ENCODE measurements at places on chromosomes 12 and 14.

GRCh38 chr12:39672976-39673375, 53.4 kb upstream of the ABCD2 start:
- H3K4me1 ChIP-seq: no peaks in the 10 kb centered on the region
- no peak for DNase-seq
- no peak overlapping the region for H3K4me3 ChIP-seq
- no peaks in the 10 kb centered on the region for H3K36me3 ChIP-seq
- no peaks in the 10 kb centered on the region for H3K27me3 ChIP-seq
- H3K27ac ChIP-seq: no peak overlapping the region

- no peaks in the 10 kb centered on the region for H3K27me3 ChIP-seq
- H3K36me3 ChIP-seq: peaks cover 1% of the 10 kb centered on the region
- no peak overlapping the region for H3K4me3 ChIP-seq
- H3K27ac ChIP-seq: no peak overlapping the region
Measured at GRCh38 chr12:8561011-8561410, 20.3 kb upstream of the CLEC4E start.

DNA sequence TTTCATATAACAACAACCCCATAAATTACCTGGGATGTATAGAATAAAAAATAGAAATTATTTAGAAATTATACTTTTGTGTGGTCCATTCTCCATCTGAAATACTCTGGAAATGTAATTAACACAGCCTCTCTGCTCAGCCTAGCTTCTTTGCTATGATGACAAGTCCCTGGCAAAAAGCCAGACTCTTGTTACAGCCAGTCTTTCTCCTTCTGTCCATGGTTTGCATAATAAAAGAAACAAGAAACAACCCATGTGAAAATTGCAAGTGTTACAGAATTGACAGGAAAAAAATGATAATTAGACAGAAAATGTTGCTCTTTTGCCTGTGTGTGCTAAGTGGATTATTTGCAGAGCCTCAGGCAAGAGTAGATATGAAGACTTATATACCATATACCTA, 61.3 kb downstream of the C12orf50 start:
- no peak overlapping the region for H3K27ac ChIP-seq
- no peaks in the 10 kb centered on the region for H3K4me1 ChIP-seq
- no peak overlapping the region for H3K4me3 ChIP-seq

DNA sequence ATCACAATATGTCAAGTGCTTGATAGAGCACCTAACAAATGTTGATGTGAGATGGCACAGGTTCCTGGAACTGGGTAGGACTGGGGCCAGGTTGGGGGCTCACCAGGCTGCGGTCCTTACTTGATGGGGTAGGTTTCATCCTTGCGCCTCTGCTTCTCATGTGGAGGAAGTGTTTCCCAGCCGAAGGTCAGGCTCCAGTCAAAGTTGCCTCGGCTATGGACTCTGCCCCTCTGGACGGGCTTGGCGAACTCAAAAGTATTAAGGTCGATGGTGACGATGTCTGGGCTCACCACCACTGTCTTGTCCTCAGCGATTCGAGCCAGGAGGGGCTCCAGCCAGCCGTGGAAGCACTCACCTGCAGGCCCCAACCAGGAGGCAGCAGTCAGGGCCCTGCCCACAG, 17.5 kb upstream of the CELA1 start:
- H3K4me1 ChIP-seq: peaks cover 19% of the 10 kb centered on the region
- H3K36me3 ChIP-seq: no peaks in the 10 kb centered on the region
- H3K4me3 ChIP-seq: no peak overlapping the region
- peak overlapping the region; percentile 22 for H3K27ac ChIP-seq

GRCh38 chr12:15846887-15847286, 35.3 kb upstream of the STRAP start:
- no peak overlapping the region for H3K4me3 ChIP-seq
- H3K36me3 ChIP-seq: no peaks in the 10 kb centered on the region
- no peak for DNase-seq

DNA sequence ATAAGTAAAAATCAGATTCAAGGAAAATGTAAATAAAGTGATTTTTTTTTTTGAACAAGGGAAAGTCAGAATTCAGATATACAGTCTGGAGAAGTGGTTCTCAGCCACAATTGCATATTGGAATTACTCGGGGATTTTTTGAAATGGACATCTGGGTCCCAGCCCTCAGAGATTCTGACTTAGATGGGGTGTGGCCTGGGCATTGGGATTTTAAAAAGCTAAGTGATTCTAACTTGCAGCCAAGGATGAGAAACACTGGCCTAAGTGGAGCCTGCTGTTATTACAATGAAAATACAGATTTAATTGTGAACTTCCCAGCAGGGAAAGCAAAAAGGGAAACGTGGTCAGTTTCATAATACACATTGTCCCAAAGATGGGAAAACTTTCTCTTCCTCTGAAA, 273.8 kb downstream of the TTC8 start:
- H3K4me3 ChIP-seq: no peak overlapping the region
- peaks cover 3% of the 10 kb centered on the region for H3K27me3 ChIP-seq
- no peak for DNase-seq

DNA sequence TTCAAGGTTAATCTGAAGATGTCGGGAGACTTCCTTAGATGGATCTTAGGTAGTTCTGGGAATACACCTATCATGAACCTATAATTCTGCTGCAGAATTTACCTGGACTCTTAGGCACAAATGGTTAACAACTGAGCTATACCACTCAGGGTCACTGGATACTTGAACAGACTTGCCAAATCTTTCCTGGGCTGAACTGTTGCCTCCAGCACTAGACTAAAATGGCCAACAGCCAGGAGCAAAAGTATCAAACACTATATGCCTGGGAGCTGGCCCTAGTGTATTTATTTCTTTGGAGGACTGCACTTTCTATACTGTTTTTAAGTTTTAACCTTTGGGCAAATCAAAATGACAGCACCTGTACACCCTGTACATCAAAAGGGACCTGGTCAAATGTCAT, 252.8 kb downstream of the TMEM117 start:
- no peak overlapping the region for H3K4me3 ChIP-seq
- H3K27ac ChIP-seq: no peak overlapping the region
- H3K27me3 ChIP-seq: no peaks in the 10 kb centered on the region
- no peak for DNase-seq

- no peaks in the 10 kb centered on the region for H3K36me3 ChIP-seq
- H3K27me3 ChIP-seq: no peaks in the 10 kb centered on the region
- no peaks in the 10 kb centered on the region for H3K4me1 ChIP-seq
- H3K27ac ChIP-seq: no peak overlapping the region
Measured at GRCh38 chr12:96452261-96452922, 37.0 kb upstream of the CFAP54 start.
